Renal pelvis (tissue), 12 donors: ENCODE measurements at places on chromosomes 4 and X. TPM values are rescaled to one million over a fixed set of nuclear protein-coding genes. Genes with fewer than 3 reads are reported as not detected.

The DMP1 gene
- polyA plus RNA-seq, result 0.06 TPM

The IL21 gene
- not detected for polyA plus RNA-seq

The PALLD gene
- polyA plus RNA-seq, result 173 TPM

The TCEAL6 gene
- polyA plus RNA-seq, result not detected

The PLAC8 gene
- 2.9 TPM for polyA plus RNA-seq

The DDIT4L gene
- polyA plus RNA-seq, result 2.6 TPM

The BMP3 gene
- 16.2 TPM for polyA plus RNA-seq

The MAGEE2 gene
- 0.92 TPM for polyA plus RNA-seq

The PLK4 gene
- 21.4 TPM for polyA plus RNA-seq

The PI4K2B gene
- polyA plus RNA-seq, result 16.7 TPM

The SHROOM4 gene
- 21.8 TPM for polyA plus RNA-seq

The IBSP gene
- polyA plus RNA-seq, result not detected

The PAGE4 gene
- polyA plus RNA-seq, result 0.61 TPM

The PTPN13 gene
- polyA plus RNA-seq, result 151 TPM

The TREX2 gene
- 0.50 TPM for polyA plus RNA-seq

The CPXCR1 gene
- not detected for polyA plus RNA-seq

The DCX gene
- 2.1 TPM for polyA plus RNA-seq

The UGT2B15 gene
- polyA plus RNA-seq, result not detected

The UNC5C gene
- polyA plus RNA-seq, result 42.0 TPM

The PAGE2B gene
- polyA plus RNA-seq, result not detected

The VEGFD gene
- 0.39 TPM for polyA plus RNA-seq
